Activated CD8-positive, alpha-beta memory T cell treated with anti-CD3 and anti-CD28 coated beads for 1 hour (primary cell): ENCODE measurements at places on chromosomes 3 and 15.

- no peak for DNase-seq
Observed at GRCh38 chr3:119352863-119353527, 58.8 kb downstream of the ARHGAP31 start.

- no peak for DNase-seq
Observed at GRCh38 chr15:75065467-75065850, 42.1 kb downstream of the PPCDC start.

GRCh38 chr3:69748503-69748902, 9.2 kb downstream of the MITF start:
- DNase-seq = no peak

DNA sequence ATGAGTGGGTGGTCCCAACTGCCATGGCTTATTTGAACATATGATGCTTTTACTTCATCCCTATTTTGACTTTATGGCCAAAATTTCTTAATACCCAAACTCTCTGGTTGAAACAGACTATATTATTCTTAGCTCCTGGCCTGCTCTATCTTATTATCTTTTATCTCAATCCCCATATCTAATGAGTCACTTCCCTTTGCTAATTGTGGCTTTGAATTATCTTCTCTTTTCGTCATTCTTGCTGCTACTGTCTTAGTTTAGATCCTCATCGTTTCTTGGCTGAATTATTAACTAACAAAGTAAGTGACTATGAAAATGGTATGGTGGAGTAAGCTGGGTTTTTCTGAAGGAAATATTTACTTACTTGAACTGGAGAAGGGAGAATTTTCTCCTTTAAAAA, 28.2 kb upstream of the DNAJC19 start:
- DNase-seq = no peak

GRCh38 chr3:129348734-129349133, 70.1 kb downstream of the HMCES start:
- DNase-seq = no peak
